ENCODE measurements at places on chromosomes 1 and 21.

- DNase-seq, result no peak
Observed at GRCh38 chr1:27961646-27962221, 2.0 kb downstream of the XKR8 start.

DNA sequence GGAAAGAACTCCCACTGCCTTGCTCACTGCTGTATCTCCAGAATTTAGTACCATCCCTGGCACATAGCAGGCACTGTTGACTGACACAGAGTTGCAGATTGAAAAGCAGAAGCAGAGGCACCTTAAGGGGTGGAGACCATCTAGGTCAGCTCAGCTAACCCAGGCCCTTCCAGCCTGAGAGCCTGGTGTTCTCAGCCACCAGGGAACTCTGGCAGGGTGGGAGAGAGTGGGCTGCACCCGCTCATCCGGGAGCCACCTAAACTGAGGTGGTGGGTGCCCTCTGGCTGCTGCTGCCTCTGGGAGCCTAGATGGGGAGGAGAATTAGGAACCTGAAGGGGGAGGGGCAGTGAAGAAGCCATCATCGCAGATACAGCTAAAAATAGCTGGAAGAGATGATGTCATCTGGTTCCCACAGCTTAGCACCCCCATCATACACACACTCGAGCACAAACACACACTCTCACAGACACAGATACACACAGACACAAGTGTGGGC, 1.5 kb upstream of the TSPAN1 start:
- peak; percentile 36 for DNase-seq

DNA sequence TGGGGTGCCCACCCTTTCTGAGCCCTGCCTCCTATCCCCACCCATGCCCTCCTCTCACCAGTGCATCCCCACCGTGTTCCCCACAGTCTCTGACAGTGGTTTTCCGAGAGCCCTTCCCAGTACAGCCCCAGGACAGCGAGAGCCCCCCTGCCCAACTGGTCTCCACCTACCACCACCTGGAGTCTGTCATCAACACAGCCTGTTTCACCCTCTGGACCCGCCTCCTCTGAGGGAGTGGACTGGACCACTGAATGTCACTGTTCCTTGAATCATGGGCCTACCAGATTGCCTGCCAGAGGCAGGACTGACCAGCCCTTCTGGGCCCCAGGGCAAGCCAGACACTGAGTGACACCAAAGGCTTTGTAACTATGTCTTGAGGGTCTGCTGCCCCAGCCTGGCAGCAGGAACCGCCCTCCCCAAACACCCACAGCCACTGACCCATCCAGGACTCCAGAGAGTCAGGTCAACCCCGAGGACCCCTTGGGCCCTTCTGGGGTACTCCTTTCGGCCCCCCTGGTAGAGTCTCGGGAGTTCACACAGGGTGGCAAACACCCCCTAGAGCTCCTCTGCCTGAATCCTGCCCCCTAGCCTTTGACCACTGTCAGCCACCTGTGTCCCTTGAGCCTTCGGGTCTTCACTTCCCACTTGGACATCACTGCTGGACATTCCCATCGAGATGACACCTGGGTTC, 3.3 kb downstream of the HYI start:
- DNase-seq, result no peak

GRCh38 chr1:35580949-35581388, 7.9 kb downstream of the TFAP2E start:
- DNase-seq, result no peak

DNA sequence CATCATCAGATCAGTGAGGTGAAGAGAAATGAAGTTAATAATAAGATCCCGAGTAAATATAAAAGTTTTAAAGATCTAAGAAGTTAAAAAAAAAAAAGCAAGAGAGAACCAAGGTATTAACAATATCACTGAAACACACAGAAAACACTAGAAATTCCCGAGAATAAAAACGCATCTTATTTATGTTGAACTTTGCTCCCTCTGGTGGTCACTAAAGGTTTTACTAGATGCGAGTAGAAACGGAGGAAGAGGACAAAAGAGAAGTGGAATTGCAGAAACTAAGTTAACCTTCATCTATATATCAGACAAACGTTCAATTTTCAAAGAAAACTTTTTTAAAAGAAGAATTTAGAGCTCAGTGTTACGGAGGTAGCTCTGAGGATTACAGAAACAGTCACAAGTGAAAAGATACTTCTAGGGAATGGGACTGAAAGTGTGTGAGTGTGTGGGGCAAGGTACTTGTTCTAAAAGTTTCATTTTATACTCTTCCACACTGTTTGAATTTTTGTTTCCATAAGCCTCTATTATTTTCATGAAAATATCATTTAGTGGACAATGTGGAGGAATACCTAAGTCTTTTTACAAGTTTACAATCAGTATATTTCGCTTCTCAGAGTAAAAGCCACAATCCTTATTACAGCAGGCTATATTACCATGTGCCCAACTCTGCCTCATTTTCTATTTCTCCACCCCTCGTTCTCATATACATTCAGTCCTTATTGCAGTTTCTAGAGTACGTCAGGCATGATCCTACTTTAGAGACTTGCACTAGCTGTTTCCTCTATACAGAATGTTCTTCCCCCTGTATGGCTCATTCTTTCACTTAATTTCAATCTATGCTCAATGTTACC, 19.7 kb downstream of the ACBD6 start:
- DNase-seq, result peak; percentile 66
